Kidney (tissue), 22 donors: ENCODE measurements at places on chromosomes 12 and 14.

GRCh38 chr12:13435235-13435933, 238.9 kb downstream of the EMP1 start:
- DNase-seq, result no peak

DNA sequence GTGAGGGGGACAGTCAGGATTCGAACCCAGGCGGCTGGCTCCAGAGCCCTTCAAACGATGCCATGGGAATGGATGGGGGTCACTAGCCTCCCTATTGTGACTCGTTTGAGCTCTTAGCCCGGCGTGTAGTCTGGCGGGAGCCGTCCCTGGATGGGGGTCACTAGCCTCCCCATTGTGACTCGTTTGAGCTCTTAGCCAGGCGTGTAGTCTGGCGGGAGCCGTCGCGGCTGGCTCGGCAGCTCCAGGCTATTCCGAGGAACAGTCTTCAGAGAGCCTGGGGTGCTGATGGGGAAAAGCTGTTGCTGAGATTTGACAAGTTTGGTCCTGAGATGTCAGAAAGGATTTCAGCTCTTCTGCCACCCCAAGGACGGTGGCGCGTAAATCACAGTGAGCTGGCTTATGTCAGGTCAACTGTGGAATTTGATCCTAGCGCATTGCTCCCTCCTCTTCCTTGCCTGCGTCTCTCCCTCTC, 58.3 kb downstream of the CALM1 start:
- peak; percentile 79 for DNase-seq

- no peak for DNase-seq
Measured at GRCh38 chr12:113346353-113346752, 11.4 kb upstream of the SLC8B1 start.

DNA sequence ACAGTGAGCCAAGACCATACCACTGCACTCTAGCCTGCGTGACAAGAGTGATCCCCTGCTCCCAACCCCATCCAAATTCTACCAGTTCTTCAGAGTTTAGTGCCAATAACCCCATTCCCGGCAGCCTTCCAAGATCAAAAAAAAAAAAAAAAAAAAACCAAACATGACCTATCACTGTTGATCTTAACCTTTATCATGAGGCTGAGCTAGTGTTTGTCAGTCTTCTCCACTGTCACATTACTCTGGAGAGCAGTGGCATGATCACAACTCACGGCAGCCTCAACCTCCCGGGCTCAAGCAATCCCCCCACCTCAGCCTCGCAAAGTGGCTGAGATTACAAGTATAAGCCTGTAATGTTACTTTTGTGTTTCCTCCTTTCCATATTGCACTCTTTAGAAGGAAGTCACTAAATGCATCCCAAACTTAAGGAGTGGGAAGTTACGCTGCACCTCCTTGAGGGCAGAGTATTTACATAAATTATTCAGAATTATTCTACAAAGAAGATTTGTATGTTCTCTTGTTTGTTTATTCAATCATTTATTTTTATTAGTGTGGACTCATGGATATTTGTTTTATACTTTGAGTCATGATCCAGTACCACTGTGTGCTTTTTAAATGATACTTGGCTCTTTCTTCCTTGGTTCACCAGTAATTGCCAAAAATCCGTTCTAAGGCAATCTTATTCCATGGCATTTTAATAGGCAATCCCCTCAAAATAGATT, 31.5 kb upstream of the FAM222A start:
- no peak for DNase-seq

DNA sequence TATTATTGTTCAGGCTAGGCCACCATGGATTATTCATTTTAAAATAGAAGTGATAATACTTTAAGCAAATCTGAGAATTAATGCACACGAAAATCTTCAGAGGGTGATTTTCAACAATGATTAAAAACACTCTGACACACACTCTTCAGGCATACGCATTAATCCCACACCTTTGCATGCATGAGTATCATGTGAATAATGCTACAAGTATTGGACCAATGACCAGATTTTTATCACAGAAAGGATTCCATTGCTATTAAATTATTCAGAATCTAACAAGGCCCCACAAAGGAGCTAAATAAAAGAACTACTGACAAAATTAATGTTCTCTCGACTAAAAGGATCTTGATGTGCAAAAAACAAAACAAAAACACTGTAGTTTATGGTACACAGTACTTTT, 11.1 kb downstream of the EPS8 start:
- DNase-seq, result no peak

DNA sequence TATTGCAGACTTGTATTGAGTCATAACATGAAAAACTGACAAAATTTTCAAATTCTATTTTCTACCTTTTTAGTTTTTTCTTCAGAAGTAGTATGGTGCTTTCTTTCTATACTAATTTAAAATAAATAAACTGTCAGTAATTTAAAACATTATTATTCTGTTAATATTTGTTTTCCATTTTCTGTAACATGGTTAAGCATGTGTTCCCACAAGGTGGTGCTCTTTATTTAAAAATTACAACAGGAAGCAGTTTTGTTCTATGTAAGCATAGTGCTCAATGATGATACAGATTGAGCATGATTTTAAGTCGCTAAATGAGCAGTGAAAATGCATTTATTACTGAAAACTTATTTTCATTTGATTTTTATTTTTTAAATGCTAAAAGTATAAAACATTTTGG, 114.6 kb downstream of the PPFIA2 start:
- DNase-seq, result peak; percentile 57

DNA sequence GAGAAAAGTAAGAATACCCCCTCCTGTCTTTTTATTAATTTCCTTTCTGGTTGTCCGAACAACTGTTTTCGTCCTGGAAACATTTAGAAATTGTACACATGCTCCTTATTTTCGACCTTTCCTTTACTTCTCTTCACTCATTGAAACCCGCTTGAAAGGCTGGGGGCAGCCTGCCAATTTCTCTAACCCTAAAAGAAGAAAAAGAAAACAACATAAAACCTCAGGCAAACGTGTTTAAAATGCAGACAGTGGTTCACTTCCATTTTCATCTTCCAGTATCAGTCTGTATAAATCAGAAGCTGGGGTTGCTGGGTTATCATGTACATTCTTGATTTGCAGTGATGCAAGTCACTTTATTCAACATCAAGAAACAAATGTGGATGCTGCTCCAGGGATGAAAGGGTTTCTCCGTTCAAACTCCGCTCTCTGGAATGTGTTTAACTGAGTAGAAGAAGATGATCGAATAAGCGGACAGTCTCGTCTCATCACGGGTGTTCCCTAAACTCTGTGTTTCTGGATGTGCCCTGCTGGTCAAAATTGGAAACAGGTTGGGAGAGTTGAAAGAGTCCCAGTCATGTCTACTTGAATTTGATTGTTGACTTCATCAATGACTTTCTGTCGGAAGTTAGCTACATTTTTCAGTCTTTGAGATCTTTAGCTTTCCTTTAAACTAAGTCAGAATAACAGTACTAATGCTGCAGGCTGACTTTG, 1042.2 kb downstream of the BCL11B start:
- DNase-seq, result no peak

- DNase-seq, result no peak
Measured at GRCh38 chr12:52215587-52216031, 17.4 kb upstream of the KRT7 start.

- no peak for DNase-seq
Measured at GRCh38 chr12:57134949-57135348, 6.7 kb downstream of the LRP1 start.

DNA sequence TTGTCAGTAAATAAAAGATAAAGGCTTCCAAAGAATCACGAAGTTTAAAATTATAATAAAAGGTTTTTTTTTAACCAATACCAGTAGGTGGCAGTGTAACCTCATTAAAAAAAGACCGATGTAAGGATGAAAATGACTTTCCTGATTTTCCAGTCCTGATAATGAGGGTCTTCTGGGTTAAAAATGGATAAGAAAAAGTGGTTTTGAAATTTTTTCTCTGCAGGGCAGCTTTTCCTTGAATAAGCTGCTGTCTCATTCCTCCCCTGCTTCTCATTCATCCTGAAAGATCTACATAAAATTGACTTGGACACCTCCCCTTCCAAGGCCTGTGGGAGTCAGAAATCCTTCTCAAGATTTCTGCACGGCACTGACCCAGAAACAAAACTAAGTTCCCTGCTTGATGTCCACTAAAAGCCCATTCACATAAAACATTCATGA, 58.9 kb upstream of the FBXO33 start:
- DNase-seq, result peak; percentile 74

DNA sequence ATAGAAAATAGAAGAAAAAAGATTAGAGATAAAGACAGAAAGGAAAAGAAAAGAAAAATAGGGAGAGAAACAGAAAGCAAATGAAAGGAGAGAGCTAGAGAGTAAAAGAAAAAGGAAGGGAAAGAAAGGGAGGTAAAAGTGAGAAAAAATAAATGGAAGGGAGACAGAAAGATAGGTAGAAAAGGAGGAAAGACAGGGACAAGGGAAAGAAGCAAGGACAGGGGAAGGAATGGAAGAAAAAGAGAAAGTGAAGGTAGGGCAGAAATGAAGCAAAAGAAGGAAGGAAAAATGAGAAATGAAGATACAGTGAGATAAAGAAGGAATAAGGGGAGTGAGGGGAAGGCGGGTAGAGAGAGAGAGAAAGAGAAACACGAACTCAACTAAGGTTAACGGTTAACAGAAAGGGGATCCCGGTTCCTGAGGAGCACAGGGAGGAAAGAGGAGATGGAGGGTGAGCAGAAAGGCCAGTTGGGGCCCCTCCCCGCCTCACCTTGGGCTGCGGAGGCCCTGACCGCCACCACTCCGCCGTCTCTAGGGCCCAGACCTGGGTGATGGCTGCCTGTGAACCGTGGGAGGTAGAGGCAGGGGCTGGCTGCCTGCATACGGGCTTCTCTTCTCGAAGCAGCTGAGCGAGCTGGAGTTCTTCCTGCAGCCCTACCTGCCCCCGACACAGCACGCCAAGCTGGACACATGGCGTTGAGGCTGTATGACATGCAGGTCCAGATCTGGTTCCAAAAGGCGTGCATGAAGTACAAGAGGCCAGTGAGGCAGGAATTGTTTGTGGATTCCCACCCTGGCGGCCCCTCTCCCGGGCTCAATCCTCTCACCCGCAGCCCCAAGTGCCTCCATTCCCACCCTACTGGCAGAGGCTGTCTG, 59.5 kb downstream of the SMUG1 start:
- DNase-seq, result no peak

GRCh38 chr14:73884438-73885190, 2.0 kb upstream of the ZNF410 start:
- no peak for DNase-seq
